ENCODE measurements at places on chromosomes 7 and 10.

GRCh38 chr10:119500123-119500795 is 42.3 kb downstream of the RGS10 start:
- DNase-seq = no peak

DNA sequence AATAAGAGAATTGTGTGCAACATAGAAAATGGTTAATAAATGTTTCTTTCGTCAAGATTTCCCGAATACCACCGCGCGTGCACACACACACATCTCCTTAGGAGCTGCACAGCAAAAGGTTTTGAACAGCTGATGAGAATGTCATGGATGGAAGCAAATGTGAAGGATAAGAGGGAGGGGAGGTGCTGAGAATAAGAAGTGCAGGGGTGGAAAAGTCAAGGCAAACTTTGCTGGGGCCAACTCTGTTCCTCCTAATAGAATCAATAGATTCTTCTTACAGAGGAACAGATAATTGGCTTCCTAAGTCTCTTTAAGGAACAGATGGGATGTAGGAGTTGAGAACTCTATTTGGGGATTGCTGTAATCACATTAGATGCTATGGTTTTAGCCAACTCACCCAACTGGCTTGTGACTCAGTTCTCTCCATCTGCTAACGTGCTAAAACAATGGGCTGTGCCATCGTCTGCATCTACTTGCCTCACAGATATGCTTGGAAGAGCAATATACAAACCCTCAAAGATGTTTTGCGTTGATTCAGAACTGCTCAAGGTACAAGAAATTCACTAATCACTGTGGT is 408.2 kb upstream of the CELF2 start:
- DNase-seq = no peak

GRCh38 chr7:61111-61510 is 131.3 kb upstream of the FAM20C start:
- no peak for DNase-seq

DNA sequence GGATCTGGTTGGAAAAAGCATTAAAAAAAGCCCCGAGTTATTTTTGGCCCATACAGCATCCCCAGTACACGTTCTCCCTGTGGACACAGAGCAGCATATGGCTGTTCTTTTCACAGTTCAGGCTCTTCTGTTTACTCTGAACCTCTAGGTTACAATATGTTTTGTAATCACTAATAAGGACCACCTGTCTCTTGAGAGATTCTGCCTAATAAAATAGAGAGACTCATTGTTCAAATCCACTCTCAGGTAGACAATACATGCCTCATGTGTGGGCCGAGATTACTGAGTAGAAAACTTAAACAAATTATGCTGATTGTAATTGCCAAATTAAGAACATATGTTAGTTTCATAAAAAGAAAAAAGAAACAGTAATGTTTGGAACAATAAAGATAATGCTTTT is 647.7 kb downstream of the GRM8 start:
- DNase-seq = no peak

DNA sequence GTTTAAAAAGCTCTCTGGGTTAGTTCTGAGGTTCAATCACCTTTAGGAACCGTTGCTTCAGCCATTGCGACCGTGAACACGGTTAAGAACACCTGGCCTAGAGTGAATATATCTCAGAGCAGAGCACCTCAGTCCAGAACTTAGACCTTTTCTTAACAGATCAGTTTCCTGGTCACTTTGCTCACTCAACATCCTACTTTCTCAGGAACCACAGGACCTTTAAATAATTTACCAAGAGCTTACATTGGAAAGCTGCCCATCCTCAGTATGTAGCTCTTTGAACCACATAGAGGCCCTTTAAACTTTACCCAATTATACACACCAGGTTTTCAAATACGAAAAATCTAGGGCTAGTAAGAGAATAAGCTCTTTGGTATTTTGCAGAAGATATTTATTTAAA is 153.2 kb downstream of the NRBF2 start:
- no peak for DNase-seq

All from C1 segment of cervical spinal cord (tissue), 14 donors.